Endothelial cell (in vitro differentiated cells): ENCODE measurements at places on chromosomes 2 and 18. TPM values are rescaled to one million over a fixed set of nuclear protein-coding genes. Genes with fewer than 3 reads are reported as not detected.

DNA sequence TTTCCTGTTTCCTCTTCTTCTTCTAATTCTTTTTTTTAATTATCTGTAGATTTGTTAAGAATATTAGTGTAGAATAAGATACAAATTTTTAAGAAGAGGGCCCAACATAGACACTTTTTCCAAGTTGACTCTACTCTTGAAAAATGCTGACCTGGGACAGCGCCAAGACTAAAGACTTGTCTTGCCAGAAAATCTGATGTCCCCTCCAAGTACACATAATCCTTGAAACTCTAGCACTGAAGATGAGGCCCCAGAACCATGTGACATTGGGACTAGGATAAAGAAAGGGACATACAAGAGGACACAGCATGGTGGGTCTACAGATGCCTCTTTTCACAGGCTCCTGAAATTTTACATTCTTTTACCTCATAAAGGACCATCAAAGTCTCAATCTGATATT, 271.6 kb upstream of the SESTD1 start:
- no peak overlapping the region for H3K27ac ChIP-seq
- H3K27me3 ChIP-seq: no peaks in the 10 kb centered on the region
- no peak overlapping the region for H3K4me3 ChIP-seq
- H3K36me3 ChIP-seq: no peaks in the 10 kb centered on the region
- DNase-seq: no peak

DNA sequence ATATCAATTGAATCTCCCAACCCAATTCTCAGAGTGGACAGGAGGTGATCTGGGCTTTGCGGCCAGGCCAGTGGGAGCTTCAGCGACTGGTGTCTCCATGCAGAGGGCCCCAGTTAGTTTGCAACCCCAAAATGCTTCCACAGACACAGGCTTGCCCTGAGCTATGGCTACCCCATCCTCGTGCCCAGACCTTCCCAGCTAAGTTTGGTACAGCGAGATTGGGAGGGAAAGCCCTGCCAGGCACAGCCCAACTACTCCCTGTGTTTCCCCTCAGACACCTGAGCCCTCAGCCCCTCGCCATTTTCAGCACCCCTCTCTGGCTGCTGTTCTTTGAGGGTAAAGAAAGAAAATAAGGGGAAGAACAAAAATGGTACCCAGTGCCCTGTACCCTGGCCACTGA, 142.9 kb downstream of the TNS1 start:
- H3K4me3 ChIP-seq: no peak overlapping the region
- no peaks in the 10 kb centered on the region for H3K36me3 ChIP-seq
- no peak overlapping the region for H3K27ac ChIP-seq
- H3K4me1 ChIP-seq: peaks cover 13% of the 10 kb centered on the region

DNA sequence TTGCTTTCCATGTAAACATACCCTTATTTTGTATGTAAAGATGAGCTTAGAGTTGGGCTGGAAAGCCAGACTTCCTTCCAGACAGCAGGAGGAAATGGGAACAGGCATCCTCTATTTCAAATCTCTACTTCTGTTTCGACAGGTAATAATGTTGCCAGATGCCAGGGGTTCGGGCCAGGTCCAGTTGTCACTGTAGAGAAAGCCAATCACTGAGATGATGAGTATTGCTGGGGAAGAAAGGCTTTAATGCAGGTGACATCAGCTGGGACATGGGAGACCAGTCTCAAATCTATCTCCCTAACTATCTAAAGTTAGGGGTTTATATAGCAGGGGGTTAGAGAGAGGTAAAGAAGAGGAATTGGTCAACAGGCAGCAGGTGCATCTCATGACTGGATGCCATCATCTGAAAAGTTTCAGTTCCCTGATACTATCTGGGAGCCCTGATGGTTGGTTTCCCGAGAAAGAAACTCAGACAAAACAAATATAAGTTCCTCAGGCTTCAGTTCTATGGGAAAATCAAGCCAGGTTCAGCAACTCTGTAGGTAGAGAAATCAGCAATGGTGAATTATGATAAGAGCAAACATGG, 9.3 kb upstream of the MTCL1 start:
- no peaks in the 10 kb centered on the region for H3K36me3 ChIP-seq
- no peak overlapping the region for H3K27ac ChIP-seq
- H3K4me3 ChIP-seq: no peak overlapping the region
- peaks cover 2% of the 10 kb centered on the region for H3K27me3 ChIP-seq

The PLGLB2 gene
- 1.5 TPM for total RNA-seq

The IL1F10 gene
- not detected for total RNA-seq

GRCh38 chr2:70301344-70302194, at the start of gene FAM136A:
Gene FAM136A (minus strand): TSS chr2:70302067. CDS start chr2:70302011, 56 bp downstream.
- DNase-seq: peak; percentile 98
- H3K4me1 ChIP-seq: no peaks in the 10 kb centered on the region
- peaks cover 2% of the 10 kb centered on the region for H3K36me3 ChIP-seq
- peaks cover 1% of the 10 kb centered on the region for H3K27me3 ChIP-seq

The FBXO41 gene
- total RNA-seq: 2.1 TPM

The NEU2 gene
- not detected for total RNA-seq

DNA sequence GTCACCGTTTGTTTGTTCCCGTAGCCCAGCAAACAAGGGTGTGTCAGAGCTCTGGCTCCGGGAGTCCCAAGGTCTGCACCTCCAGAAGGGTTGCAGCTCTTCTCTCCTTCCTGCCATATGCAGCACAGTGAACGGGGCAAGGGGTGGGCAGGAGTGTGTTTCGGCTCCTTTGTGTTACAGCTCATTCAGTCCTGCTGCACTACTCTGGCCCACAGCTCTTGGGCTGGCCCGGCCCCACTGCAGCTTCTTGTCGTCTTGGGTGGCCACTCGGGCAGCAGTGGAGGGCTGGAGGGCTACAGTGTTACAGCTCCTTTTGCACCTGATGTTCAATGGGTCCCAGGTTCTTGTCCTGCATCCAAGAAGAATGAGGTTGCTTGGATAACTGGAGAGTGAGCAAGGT, 408.3 kb downstream of the DCC start:
- DNase-seq: no peak
- no peak overlapping the region for H3K4me3 ChIP-seq
- no peaks in the 10 kb centered on the region for H3K4me1 ChIP-seq

GRCh38 chr2:241230435-241230834, 42.0 kb downstream of the ANO7 start:
- H3K4me1 ChIP-seq: peaks cover 27% of the 10 kb centered on the region
- no peak overlapping the region for H3K4me3 ChIP-seq
- H3K27me3 ChIP-seq: peaks cover 19% of the 10 kb centered on the region

The KIF5C gene
- total RNA-seq: 50.6 TPM

The UGT1A10 gene
- not detected for total RNA-seq

GRCh38 chr18:24033641-24034412, 19.3 kb downstream of the TTC39C start:
- H3K36me3 ChIP-seq: no peaks in the 10 kb centered on the region
- peaks cover 6% of the 10 kb centered on the region for H3K4me1 ChIP-seq
- peaks cover 5% of the 10 kb centered on the region for H3K27me3 ChIP-seq

DNA sequence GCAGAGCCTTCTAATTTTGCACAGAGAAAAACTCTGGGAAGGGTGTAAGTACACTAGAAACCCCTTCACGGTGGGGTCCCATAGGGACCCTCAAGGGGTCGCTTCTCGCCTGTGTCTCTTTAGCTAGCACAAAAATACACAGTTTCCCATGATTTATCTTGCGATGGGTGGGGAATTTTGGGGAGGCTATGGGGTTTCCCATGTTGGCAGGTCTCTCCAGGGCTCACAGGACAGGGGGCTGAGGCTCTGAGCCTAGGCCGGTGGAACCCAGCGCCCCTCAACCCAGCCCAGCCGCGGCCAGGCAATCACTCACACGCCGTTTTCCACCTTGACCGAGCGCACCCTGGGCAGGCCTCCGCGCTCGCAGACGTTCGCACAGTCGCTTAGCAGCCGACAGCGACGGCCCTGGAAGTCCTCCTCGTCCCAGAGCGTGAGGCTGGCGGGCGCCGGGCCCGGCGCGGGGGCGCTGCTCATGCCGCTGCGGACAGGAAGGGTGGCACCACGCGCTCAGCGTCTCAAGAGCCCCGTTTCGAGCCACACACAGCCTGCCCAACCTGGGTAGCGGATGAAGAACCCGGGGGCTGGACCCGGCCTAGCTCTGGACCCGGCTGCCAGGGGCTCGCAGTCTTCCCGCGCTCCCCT, 398 bp downstream of the CRYBA2 start:
- H3K27me3 ChIP-seq: peaks cover 42% of the 10 kb centered on the region
- peak; percentile 26 for DNase-seq
- no peak overlapping the region for H3K4me3 ChIP-seq
- H3K4me1 ChIP-seq: no peaks in the 10 kb centered on the region
- H3K27ac ChIP-seq: no peak overlapping the region

DNA sequence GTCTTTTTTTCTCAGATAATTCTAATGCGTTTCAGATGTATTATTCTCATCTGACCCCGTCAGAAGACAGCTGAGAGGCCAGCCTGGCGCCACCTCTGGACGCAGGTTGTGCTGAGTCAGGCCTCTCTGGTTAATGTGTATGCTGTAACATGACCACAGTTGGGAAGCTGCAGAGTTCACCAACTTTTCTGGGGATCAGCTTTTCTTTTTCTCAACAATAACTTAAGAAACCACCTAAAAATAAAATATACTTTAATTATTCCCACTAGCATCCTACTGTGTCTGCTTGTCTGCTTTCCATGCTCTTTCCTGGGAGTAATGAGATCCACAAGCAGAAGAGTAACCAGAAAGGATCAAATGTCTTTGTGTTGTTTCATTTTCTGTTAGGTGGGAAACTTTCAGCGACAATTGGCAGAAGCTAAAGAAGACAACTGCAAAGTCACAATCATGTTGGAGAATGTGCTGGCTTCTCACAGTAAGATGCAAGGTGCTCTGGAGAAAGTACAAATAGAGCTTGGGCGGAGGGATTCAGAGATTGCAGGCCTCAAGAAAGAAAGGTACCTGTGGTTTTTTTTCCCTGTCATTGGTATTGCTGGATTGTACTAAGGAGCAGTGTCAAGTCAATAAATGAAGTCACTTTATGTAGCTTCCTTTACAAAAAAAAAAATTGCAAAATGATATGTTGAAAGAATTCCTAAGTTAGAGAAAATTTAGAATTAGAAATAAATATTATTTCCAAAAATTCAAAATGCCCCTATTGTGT, 79.8 kb downstream of the CCDC150 start:
- H3K27ac ChIP-seq: no peak overlapping the region
- DNase-seq: peak; percentile 15
- H3K4me1 ChIP-seq: no peaks in the 10 kb centered on the region
- no peak overlapping the region for H3K4me3 ChIP-seq
- H3K27me3 ChIP-seq: no peaks in the 10 kb centered on the region

The VSNL1 gene
- 19.6 TPM for total RNA-seq

DNA sequence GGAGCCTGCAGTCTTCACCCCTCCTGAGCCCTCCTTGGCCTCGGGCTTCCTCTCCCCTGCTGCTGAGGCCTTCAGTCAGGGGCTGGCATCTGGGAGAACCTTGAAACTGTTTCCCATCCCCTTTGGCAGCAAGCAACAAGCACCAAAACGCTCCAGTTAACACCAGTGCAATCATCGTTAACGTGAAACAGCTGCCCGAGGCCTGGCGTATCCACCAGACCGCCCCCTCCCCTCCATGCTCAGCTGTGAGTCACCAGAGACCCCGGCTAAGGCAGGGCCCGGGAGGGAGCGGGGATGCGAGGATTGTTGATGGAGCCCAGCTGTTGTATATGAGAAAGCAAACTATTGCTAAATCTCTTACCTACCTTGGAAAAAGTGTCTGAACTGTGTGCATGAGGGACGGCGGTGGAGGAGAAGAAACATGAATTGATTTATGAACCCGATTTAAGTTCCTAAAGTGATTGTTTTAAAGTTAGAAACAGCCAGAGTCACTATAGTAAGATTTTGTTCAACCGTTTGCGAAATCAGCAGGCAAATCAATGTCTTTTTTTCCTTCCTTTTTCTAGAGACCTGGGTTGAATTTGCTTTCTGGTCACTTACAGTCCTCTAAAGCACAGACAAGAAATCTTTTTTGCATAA, 5.2 kb downstream of the ZFP36L2 start:
- peaks cover 15% of the 10 kb centered on the region for H3K27me3 ChIP-seq
- DNase-seq: peak; percentile 54
- peak overlapping the region; percentile 76 for H3K4me3 ChIP-seq
- peak overlapping the region; percentile 96 for H3K27ac ChIP-seq
- peaks cover 16% of the 10 kb centered on the region for H3K36me3 ChIP-seq

GRCh38 chr2:40169430-40169829, 282.5 kb downstream of the SLC8A1 start:
- H3K27ac ChIP-seq: no peak overlapping the region
- H3K4me1 ChIP-seq: peaks cover 4% of the 10 kb centered on the region
- H3K36me3 ChIP-seq: no peaks in the 10 kb centered on the region
- DNase-seq: no peak

DNA sequence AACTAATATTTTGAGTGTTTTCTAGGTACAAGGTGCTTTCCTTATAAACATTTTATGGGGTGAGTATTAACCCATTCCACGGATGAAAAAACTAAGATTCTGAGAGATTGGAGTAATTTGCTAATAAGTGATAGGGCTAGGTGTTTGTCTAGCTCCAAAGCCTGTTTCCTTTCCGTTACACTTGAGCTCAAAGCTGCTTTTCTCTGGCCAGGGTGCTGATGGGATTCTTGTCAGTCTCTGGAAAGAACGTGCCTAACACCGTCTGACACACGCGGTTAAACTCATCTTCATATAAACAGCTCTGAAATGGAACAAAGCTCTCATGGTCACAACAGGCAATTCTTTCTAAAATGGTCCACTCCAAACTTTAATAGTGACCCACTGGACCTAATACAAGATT, 2.0 kb upstream of the ANKRD29 start:
- H3K27me3 ChIP-seq: peaks cover 5% of the 10 kb centered on the region
- no peak overlapping the region for H3K4me3 ChIP-seq
- H3K36me3 ChIP-seq: peaks cover 4% of the 10 kb centered on the region
- peaks cover 3% of the 10 kb centered on the region for H3K4me1 ChIP-seq

GRCh38 chr2:61320181-61320580, 150.7 kb downstream of the USP34 start:
- no peak overlapping the region for H3K27ac ChIP-seq
- H3K4me1 ChIP-seq: no peaks in the 10 kb centered on the region
- H3K27me3 ChIP-seq: no peaks in the 10 kb centered on the region

DNA sequence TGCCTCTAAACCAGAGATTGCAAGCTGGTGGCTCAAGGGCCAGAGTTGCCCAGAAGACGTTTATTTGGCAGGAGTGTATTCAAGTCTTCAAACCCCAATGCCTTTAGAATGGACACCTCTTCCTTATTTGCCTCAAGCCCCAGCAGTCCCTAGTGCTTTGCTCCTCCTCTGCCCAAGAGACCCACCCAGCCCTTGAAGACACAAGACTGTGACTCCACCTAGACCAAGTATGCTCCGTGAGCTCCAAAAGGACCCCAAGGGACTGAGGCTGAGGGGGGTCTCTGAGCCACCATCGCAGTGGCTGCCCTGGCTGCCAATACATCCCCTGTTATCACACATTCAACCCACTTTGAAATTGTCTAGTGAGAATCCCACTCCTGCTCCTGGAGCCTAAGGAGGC, 99.3 kb downstream of the COL6A3 start:
- no peak overlapping the region for H3K4me3 ChIP-seq
- peaks cover 3% of the 10 kb centered on the region for H3K4me1 ChIP-seq
- no peaks in the 10 kb centered on the region for H3K36me3 ChIP-seq
- no peak overlapping the region for H3K27ac ChIP-seq
- DNase-seq: no peak

The GNLY gene
- total RNA-seq: not detected

The FHOD3 gene
- 0.67 TPM for total RNA-seq

GRCh38 chr2:101802329-101802728, 104.8 kb downstream of the MAP4K4 start:
- no peak for DNase-seq
- peaks cover 56% of the 10 kb centered on the region for H3K4me1 ChIP-seq
- no peak overlapping the region for H3K4me3 ChIP-seq
- H3K27me3 ChIP-seq: peaks cover 23% of the 10 kb centered on the region
- H3K36me3 ChIP-seq: peaks cover 15% of the 10 kb centered on the region
- peak overlapping the region; percentile 44 for H3K27ac ChIP-seq

The PRSS56 gene
- total RNA-seq: not detected

The SMYD5 gene
- 17.0 TPM for total RNA-seq

GRCh38 chr2:88692187-88692586, 714 bp downstream of the RPIA start:
- H3K4me1 ChIP-seq: peaks cover 20% of the 10 kb centered on the region
- peak overlapping the region; percentile 96 for H3K4me3 ChIP-seq
- H3K27ac ChIP-seq: peak overlapping the region; percentile 28
- DNase-seq: peak; percentile 20
